Right cardiac atrium (tissue), 5 donors: ENCODE measurements at places on chromosomes 13 and 19.
A peak's percentile ranks its signal among the peaks of the same experiment; 100 is the strongest.

GRCh38 chr13:22925881-22926747 lies 254.7 kb upstream of the SGCG start:
- DNase-seq = peak; percentile 85

GRCh38 chr13:110511509-110512181 lies 49.9 kb downstream of the RAB20 start:
- no peak for DNase-seq

GRCh38 chr13:103638706-103639105 lies 572.5 kb upstream of the SLC10A2 start:
- no peak for DNase-seq

DNA sequence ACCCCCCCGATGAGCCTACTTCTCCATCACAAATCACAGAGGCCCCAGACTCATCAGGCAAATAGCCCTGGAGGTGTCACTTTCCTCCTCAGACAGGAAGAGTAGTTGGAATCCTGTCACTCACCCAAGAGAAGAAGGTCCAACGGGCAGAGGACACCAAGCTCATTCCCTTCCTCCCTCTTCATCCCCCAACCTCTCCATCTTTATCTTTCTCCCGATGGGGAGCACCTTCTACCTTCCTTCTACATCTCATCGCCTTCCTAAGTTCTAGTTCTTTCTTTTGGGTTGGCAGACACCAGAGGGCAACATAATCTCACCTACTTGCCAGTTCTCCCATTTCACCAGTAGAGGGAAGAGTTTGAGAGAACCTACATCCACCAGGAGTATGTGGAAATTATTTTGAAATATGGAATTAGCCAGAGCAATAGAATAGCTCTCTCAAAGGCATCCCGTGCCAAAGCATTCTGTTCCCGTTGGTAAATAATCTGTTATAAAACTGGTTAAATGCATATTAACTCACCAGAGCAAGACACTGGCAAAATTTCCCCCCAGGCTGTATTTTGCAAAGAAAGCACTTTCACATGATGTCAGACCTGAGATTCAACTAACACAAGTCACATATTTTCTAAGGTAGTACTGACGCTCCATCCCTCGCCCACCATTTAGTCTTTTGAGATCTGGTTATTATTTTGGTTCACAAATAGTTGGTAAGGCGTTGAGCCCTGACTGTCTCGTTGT lies 55.0 kb downstream of the ZIC5 start:
- no peak for DNase-seq

- no peak for DNase-seq
Measured at GRCh38 chr19:32909257-32909656, 39.7 kb upstream of the SLC7A9 start.

DNA sequence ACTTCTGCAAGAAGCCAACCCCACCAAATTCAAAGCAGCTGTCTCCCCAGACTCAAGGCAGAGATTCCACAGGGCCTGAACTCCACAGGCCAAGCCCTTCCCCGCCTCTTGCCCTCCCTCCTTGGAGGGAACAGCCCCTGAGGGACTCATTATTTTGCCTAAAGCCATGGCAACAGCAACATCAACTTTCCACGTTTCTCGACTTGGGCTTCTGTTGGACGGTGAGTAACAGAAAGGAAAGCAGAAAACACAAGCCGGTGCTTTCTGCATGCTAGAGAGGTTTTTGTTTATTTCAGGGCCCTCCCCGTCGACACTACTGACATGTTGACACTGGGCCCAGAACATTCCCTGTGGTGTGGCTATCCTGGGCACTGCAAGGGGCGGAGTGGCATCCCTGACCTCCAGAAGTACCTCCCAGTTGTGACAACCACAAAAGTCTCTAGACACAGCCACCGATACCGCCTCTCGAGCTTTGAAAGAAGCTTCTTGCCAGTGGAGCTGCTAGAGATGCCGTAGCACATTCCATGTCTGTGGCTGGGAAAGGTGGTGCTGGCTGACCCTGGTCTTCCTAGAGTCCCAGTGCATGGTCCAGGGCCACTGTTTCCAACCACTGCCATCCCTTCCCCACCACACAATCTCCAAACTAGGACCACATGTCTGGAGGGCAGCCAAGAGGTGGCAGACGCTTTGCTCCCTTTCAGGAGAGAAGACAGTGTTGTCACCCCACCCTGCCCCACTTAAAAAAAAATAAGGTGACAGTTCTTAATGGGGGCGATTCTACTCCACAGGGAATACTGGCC lies 12.8 kb downstream of the CAPS start:
- peak; percentile 69 for DNase-seq
